Uterus (tissue), 4 donors: ENCODE measurements at places on chromosomes 6 and 20.

DNA sequence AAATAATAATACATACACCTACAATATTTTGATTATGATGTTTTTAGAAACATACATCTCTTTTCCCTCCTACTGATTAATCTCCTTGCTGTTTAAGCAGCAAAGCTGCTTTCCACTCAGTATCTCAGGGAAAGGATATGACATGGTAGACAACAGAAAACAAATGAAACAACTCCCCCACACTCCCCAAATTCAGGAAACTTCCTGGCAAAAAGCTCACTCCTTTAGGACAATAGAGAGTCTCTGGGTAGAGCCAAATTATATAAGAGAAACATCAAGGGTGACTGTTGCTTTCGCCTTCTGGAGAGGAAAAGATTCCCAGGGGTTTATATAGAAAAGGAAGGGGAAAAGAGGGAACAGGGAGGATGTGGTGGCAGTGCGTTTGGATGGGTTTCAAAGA is 48.7 kb upstream of the AHI1 start:
- DNase-seq = no peak

DNA sequence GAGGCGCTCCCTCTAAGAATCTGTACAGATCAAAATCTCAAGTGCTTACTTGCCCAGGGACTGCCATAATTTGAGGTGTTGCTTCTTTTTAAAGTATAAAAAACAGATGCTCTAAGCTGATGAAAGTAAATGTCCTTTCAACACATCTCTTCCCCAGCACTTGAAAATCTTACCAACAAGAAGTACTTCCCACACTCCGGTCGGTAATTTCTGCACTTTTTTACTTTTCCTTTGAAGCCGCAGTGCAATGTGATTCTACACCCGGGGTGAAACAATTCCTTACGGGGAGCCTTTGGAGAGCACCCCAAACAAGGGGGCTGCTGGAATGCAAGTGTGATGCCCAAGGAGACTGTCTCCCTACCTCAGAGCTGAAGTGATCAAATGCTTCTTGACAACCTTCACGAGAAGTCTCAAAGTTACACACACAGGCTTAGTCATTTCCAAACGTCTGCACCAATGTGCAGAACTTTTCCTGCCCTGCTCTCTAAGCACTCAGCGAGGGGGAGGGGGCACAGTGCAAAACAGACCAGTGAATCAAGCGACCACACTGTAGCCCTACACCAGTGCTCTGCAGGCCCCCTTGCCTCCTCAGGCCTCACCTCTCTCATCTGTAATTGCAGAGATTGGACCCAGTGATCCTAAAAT is 56.7 kb downstream of the ATXN1 start:
- no peak for DNase-seq

GRCh38 chr6:137827411-137827940 is 39.6 kb upstream of the TNFAIP3 start:
- DNase-seq = no peak

GRCh38 chr20:1775117-1775516 is 117.5 kb upstream of the SIRPG start:
- DNase-seq = no peak

- no peak for DNase-seq
Measured at GRCh38 chr6:166670894-166671293, 43.8 kb upstream of the RPS6KA2 start.

DNA sequence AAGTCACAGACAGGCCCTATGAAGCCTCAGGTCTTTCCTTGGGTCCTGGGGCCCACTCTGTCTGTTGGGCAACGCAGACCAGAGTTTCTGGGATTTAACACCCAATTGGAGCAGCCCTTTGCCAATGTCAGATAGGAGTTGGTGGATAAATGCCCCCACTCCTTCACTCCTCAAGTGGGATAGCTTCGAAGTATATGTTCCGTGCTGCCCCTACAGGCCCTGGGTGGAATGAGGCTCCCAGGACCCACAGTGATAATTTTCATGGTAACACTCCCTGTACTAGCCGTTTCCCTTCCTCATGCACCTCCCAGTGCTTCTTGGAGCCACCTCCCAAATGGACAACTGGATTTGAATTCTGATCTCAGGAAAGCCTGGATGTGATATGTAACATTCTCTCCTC is 145.4 kb downstream of the FOXA2 start:
- DNase-seq = no peak

- no peak for DNase-seq
Measured at GRCh38 chr20:21534453-21534852, 20.6 kb upstream of the NKX2-2 start.

DNA sequence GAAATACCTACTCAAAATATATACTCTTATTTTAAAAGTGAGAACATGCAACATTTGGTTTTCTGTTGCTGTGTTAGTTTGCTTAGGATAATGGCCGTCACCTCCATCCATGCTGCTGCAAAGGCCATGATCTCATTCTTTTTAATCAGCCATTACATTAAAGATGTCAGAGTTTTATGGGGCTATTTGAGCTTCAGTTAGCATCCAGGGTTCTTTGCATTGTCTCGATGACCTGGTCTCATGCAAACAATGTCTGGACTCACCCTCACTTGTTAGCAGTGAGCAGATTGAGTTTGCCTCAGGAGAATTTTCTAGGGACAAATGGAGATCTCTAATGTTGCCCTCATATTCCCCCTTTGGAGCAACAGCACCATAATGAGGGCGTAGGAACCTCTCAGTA is 458.7 kb upstream of the AGPAT4 start:
- no peak for DNase-seq

- DNase-seq = peak; percentile 6
Measured at GRCh38 chr20:25277941-25278521, 30.1 kb downstream of the PYGB start.

DNA sequence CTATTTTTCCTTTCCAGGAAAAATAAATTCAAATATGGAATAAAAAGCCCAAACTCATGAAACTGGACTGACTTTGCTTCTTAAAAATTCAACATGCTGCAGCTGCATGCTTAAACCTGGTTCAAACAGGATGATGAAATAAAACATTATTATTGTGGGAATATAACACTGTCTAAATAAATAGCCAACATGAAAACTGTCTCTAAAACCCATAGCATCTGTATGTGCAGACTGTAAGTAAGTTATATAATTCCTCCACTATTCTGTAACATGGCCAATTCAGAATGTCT is 30.4 kb upstream of the AHI1 start:
- no peak for DNase-seq

GRCh38 chr20:1832634-1833033 is 62.6 kb upstream of the SIRPA start:
- no peak for DNase-seq

DNA sequence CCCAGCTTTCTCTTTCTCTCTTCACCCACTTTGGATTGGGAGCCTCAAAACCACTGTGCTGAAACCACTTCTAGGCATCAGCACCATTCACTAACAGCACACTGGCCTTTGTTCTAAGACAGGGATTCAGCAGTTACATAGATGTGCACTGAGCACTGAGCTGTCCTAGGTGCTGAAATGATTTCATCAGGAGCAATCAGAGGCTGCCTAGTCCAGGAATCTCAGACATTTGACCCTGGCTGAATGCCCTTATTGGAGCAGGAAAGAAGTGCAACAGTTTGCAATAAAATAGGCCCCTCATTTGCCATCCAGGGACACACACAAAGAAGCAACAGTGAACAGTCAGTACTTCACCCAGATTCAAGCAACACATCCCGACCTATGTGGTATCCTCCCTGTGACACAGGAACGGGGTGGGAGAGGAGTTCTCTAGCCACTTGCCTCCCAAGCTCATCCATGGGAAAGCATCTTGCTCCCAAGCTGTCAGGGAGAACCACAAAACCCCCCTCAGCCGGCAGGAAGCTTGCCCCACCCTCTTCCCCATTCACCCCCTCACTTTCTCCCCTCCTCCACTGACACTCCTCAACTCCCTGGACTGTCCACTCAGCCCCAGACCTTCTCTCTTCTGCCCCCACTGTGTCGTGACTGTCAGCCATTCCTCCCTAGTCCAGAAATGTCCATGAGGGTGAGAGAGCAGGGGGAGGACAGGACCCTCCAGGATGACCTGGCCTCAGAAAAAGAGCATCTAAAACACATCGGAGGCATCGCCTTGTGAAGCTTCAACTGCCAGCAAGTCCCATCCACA is 304.4 kb downstream of the PREX1 start:
- DNase-seq = no peak

DNA sequence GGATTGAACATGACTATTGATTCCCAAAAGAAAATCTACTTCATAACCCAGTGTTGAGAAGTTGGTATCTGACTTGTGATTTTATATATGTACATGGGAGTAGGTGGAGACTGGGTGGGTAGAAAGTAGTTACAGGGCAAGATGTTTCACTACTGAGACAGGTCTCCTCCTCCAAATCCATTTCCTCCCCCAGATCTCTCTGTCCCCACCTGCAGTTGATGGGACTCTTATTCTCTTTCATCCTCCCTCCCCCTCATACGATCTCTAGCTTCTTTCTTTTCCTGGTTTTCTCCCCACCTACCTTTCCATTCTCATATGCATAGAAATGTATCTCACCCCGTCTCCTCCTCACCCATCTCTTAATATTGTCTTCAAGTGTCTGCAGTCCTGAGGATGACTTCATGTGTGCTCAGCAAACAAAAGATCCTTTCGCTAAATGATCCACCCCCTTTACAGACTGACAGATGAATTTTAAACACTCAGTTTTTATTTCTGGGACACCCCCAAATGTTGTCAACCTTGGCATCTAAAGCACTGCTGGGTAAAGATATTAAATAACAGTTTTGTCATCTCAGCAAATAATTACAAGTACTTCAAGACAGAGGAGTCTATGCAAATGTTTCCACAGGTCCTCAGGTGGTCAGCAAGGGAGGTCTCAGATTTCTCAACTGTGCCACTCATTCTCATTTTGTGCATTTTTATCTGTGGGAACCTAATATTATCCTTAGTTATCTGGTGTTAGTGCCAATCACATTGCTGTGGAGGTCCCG is 18.7 kb upstream of the HECA start:
- DNase-seq = no peak

DNA sequence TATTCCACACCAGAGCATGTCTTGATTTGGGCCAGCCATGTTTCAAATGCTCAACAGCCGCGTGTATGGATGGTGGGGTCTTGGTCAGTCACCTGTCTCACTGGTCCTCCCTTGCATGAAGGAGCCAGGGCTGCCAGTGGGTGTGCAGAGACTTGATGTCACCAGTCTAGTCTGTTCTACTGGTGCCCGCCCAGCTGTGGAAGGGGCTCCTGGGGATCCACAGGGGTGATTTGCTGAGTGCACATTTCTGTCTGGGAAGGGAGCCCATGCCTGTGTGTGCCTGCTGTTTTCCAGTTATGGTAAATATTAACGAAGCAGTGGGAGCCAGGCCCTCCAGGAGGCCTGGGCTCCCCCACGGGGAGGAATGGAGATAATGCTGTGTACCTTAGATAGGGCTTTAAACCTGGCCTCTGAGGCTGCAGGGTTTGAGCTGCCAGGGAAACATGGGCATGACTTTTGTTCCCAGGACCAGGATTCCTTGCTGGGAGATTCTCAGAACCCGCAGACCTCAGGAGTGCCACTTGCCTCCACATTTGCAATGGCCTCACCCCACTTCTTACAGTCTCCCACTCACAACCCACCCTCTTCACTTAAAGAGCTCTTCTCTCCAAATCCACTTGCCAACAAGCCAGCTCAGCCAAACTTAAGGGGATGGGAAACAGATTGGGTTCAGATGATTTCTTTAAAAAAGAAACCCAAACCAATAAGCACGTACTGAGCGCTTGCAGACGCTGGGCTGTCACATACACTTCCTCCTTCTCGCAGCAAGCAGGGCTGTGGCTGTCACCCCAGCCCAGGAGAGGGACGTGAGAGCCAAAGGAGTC is 54.1 kb downstream of the VEGFA start:
- DNase-seq = no peak

GRCh38 chr6:53811082-53811481 is 16.3 kb downstream of the LRRC1 start:
- no peak for DNase-seq

DNA sequence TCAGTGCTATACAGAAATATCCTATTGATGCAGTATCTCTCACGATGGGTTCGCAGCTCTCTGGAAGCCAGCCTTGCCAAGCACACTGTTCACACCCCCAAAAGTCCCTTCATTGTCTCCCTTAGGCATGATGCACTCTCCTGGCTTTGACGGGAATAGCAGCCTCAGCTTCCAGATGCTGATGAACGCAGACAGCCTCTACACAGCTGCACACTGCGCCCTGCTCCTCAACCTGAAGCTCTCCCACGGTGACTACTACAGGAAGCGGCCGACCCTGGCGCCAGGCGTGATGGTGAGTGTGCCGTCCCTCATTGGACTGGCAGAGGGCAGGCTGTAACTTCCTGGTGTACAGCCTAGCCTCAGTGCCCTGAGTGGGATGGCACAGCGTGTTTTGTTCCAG is 60.0 kb upstream of the PBOV1 start:
- DNase-seq = no peak

DNA sequence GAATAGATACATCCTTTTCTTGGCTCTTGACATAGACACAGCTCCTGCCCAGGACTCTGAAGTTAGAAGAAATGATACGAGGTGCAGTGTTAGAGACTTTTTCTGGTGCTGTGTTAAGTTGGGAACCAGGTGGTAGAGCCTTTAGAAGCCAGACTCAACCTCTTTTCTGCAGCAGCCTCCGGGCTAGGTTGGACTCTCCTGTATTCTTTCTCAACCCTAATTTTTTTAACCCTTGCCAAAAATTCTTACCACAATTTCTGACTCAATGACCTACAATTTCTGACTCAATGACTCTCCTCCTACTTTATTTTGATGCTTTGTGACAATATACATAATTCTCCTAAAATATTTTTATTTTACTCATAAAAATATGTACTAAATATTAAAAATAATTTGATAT is 127.4 kb upstream of the PRL start:
- DNase-seq = no peak

GRCh38 chr20:44394702-44395460 is 39.4 kb downstream of the HNF4A start:
- no peak for DNase-seq

- no peak for DNase-seq
Measured at GRCh38 chr6:128150376-128150775, 249.5 kb upstream of the THEMIS start.

DNA sequence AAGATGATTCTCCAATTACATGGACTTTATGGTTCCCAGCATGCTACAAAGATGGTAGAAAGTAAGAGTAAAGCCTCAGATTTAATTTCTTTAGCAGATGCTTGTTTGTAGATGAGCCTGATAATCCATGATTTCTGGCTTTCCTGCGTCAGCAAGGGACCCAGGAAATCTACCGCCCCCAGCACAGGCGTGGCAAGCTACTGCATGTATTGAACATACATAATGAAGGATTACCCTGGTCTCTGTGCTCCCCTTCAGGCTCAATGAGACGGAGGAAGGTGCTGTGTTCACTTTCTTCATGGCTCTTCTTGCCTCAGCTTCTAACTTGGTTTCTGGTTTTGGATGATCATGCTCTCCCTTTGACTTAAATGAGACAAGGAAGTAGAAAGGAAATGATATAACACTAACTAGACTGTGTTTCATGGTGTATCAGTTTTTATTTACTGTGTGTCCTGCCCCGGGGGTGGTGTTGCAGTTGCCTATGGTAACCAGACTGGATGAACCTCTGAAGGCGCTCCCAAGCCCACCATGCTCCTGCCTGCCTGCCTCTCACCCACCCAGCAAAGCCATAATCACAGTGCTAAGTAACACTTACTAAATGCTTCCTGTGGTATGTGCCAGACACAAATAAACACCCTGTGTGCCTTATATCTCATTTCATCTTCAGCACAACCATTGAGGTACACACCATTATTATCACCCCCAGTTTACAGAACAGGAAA is 17.9 kb downstream of the GCM1 start:
- no peak for DNase-seq
